ENCODE measurements at places on chromosomes 4 and X. TPM values are rescaled to one million over a fixed set of nuclear protein-coding genes. Genes with fewer than 3 reads are reported as not detected.

Gene SPANXN3
- not detected for total RNA-seq

Gene TRAM1L1
- 1.4 TPM for total RNA-seq

DNA sequence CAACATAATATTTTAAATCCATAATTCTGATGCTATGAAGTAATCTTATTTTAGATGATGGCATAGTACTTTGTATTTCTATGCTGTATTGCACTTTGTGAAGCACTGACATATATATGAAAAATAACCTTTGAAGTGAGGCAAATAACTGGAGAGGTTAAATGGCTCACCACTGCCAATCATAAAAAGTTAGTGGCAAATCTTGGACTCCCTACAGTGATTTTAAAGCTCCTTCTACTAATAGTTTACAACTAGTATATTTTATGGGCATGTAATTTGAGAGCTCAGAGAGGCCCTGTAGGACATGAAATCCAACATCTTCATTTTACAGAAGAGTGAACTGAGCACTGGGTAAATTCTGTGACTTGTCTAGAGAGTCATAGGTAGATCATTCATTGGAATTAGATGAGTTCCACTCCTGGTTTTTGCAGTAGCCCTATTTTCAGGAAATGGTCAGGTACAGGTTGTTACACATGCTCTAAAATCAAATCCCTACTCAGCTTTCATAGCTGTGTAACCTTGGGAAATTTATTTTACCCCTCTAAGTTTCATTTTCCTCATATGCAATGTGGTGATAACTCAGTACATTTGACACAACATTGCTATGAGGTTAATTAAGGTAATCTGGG lies 804 bp upstream of the GC start:
- no peak for DNase-seq

- no peak for DNase-seq
Measured at GRCh38 chr4:125187226-125188176, 127.3 kb upstream of the FAT4 start.

DNA sequence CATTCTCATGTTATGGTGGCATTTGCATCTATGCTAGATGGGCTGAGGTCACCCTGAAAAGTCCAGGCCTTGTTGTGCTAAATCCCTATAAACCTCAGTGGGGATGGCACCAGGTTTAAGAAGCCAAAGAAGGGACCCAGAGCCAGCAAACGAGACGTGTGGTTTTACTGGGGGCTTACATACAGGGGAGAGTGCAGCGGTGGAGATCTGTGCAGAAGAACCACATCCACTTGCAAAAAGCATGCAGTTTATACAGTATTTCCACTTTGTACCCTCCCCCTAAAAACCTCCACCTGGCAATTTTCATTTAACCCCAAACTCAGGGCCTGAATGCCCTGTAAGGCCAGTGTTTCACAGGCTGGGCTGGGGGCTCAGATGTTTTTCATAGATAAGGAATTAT lies 134.9 kb upstream of the GATB start:
- no peak for DNase-seq

- no peak for DNase-seq
Measured at GRCh38 chr4:186449954-186450353, 105.4 kb downstream of the MTNR1A start.

DNA sequence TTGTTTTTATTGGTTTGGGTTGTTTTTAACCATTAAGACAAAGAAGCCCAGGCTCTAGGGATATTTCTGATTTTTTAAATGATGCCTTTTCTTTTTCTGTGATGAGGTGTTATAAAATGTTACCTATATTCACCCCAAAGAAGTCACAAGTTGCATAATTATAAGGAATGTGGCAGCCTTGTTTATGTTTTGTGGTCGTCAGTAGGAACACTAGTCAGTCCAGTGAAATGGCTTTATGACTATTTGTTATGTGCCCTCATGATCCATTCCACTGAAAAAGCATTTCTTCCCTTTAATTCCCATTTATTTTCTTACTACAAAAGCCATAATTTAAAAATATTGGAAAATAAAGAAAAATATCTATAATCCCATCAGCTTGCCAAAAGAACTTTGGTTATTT lies 34.4 kb downstream of the CC2D2A start:
- DNase-seq = no peak

DNA sequence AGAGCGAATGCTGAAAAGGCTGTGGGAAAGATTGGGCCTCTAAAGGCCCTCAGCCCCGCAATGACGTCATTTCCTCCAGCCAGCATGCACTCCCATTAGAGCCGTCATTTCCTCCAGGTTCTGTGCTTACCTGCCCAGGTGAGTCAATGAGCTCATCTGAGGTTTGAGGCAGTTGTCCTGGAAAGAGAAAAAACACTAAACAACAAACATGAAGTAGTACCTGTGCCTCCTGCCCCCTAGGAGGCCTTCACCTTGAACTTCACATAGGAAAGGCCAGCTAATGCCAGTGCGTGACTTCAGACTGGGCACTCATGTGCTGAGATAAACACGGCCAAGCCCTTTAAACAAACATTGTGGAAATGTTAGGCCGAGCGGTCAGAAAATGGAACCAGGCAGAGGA lies 55.9 kb downstream of the FHDC1 start:
- DNase-seq = no peak

GRCh38 chrX:151753313-151754046 lies 18.9 kb downstream of the CNGA2 start:
- DNase-seq = no peak

- DNase-seq = no peak
Measured at GRCh38 chr4:171588051-171588545, 225.1 kb upstream of the GALNTL6 start.

GRCh38 chr4:101345271-101345595 lies 2.1 kb downstream of the PPP3CA start:
- DNase-seq = no peak
